ENCODE measurements at places on chromosomes 3 and 15.

DNA sequence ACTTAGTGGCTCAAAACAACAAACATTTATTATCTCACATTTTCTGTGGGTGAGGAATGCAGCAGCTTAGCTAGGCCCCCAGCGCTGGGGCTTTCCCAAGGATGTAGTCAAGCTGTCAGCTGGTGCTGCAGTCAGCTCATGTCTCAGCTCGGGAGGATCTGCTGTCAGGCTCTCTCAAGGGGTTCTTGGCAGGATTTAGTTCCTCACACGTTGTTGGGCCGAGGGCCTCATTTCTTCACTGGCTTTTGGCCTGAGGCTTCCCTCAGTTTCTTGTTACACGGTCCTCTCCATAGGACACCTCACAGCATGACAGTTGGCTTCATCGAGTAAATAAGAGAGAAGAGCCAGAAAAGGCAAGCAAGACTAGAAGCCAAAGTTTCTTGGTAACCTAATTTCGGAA, 13.7 kb upstream of the U2SURP start:
- DNase-seq = no peak

DNA sequence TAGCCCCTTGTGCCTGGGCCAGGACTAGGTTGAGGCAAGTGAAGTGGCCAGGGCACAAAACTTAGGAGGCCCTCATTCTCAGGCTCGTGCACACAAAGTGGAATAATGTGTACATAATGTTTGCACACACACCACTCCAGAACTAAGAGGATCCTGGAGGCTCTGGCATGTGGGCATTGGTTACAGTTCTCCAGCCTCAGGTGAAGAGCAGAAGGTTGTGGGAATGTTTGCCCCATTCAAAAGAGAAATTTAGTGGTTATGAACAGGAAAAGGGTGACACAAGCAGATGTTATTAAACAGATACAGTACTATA, 31.3 kb downstream of the ASB7 start:
- no peak for DNase-seq

DNA sequence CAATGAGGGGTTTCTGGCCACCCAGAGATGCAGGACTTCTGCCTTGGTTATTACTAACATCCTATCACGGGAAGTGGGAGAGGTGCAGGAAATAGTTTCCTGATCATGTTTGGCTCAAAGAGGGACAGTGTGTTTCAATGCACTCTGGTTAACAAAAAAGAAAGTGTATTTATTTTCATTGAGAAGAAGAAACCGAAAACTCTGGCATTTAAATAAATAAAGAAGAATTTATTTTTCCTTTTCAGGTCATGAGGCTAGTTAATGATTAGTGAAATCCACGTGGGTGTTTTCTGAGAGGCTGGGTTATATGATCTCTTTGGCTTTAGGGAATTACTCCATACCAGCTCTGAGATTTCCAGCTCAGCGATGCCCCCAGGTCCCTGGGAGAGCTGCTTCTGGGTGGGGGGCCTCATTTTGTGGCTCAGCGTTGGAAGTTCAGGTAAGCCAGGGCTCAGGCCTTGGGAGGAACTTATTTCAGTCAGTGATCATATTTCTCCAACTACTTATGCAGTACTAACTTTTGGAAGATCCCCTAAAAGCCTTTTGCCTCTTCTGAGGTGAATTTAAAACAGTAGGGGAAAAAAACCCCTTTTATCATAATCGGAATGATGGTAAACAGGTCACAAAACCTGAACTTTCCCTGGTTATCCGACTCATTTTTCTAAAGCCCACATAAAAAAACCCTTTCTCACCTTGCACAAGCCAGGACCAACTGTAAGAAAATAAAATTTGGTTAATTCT, at the start of gene PLA1A:
PLA1A (plus strand) TSS at position 338 of the 741 bp plus-strand sequence; CDS start at position 367, 29 bp downstream.
- DNase-seq = no peak

DNA sequence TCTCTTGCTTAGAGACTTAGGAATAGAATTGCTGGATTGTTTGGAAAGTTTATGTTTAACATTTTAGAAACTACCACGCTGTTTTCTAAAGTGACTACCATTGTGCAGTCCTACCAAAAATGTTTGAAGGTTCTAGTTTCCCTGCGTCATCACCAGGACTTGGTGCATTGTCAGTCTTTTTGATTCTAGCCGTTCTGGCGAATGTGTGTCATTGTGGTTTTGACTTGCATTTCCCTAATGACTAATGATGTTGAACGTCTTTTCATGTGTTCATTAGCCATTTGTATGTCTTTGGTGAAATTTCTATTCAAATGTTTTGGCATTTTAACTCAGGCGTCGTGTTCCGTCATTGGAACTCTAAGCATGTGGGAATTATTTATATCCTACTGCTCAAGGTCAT, 58.0 kb downstream of the CHD2 start:
- no peak for DNase-seq

GRCh38 chr3:128278130-128278529, 124.8 kb downstream of the EEFSEC start:
- no peak for DNase-seq

DNA sequence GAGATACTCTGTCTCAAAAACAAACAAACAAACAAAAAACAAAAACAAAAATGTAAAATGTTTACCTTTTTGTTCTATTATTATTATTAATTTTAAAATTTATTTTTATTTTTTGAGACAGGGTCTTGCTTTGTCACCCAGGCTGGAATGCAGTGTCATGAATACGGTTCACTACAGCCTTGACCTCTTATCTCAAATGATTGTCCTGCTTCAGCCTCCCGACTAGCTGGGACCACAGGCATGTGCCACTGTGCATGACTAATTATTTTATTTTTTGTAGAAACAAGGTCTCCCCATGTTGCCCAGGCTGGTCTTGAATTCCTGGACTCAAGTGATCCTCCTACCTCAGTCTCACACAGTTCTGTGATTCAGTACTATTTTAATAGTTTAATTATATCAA, 5.7 kb upstream of the SLC25A26 start:
- DNase-seq = no peak

DNA sequence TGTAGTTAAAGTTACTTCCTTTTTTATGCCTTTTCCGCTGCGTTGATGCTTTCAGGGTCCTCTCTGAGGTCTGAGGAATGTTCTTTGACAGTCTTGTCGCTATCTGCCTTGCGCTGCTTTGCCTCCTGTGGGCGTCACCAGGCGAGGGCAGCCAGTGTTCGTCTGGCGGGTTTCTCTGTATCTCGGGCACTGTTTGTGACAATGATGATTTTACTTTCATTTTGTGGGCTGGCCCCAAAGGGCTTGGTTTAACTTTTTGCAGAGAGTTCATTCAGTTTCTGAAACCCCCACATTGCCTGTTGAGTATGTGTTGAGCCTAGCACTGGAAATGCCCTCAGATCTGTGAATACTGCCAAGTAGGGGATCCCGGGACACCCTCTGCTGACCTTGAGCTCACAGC, 24.6 kb upstream of the SACM1L start:
- DNase-seq = no peak

- DNase-seq = peak; percentile 83
Observed at GRCh38 chr3:184241447-184242296, 7.1 kb downstream of the ALG3 start.

GRCh38 chr3:196423044-196423781, 9.0 kb downstream of the UBXN7 start:
- DNase-seq = peak; percentile 93

DNA sequence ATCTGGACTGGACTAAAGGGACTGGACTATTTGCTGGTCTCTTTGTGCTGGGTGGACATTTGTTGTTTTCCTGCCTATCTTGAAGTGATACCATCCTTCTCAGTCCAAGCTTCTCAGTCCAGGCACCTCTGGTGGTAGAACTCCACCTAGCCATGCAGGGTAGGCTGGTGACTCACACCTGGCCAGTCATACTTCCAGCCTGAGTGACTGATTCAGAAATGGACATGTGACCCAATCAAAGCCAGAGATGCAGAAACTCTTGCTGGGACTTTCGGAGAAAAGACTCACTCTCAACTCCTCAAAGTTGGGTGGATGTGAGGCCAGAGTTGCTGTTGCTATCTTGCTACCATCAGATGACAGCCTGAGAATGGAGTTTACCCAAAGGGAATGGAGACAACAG, 5.6 kb upstream of the ASB14 start:
- DNase-seq = no peak

DNA sequence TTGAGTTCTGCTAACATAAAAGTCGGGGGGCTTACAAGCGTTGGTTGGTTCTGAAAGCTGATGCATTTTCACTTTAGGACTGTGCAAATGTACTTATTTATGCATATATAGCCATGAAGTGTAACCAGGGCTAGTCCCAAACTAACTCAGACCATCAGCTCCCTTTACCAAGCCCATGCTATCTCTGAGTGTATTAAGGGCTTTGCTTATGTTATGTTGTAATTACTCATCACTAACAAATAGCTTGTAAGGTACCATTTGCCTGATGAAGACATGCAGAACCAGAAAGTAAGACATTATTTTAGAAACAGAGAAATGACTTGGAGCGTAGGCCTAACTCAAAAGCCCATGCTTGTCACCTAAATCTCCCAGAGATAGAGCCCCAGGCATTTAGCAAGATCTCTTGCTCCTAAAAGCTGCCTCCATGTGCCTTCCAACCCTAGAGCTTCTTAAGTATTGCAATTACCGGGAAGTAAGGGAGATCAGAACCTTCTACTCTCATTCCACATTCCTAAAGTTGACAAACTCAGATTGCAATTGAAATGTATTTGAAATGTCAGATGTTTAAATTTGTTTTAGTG, 362.9 kb upstream of the RBMS3 start:
- no peak for DNase-seq

GRCh38 chr3:23481616-23482278, 278.6 kb downstream of the UBE2E2 start:
- no peak for DNase-seq

DNA sequence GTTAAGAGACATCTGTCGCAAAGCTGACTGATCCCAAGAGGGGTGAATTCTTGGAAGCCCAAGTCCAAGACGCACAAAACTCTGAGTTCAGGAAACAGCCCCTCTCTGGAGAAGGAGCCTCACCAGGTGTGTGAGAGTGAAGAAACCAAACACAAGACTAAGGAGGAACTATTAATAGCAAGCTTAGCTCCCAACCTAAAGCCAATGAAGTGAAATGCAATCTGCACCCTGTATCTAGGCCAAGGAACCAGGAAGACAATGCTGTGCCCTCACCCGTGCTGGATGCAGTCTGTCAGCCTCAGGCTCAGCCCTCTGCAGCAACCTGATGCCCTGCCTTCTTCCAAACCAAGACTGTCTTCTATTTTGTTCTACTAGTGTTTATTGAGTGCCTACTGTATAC, 22.5 kb upstream of the THBS1 start:
- DNase-seq = no peak

DNA sequence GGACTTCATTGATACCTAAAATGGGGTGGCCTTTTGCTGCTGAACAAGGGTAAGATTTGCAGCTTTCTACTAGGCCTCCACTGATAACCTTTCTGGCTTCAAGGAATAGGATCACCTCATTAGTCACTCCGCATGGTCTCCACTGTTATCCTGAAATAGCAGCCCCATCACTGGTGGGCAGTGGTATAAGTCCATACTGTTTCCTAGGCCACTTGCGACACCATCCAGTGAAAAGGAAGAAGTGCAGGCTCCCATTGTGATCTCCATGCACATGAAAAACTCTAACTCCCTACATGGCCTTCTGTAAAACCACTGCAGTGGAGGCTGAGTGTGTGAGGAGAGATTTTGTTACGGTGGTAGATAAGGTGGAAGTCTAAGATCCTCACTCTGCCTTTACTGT, 1455.9 kb downstream of the SI start:
- DNase-seq = peak; percentile 60

DNA sequence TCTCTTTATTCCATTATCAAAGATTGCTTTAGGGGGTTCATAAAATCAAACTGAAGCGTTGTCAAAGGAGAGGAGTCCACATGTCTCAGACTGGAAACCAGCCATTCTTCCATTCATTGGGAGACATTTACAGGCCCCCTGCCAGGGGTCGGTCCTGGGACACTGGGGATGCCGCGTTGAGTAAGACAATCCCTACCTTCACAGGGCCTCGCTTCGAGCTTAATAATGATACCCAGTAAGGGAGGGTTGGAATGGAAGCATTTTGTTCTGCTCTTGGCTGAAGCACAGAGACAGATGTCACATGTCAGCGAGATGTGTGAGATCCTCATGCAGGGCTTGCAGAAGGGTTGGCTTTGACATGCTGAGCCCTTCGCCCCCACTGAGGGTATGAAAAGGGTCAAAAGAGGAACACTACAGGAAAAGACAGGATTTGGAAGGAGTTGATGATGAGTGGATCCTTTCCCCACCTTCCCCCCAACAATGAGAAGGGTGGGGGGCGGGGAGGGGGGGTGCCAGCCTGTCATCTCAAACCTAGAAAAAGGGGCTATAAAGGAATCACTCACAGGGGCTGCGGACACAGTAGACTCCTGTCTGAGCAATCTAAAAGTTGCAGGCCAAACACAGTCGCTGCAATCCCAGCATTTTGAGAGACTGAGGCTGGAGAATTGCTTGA, 25.6 kb upstream of the ARL8B start:
- no peak for DNase-seq

GRCh38 chr3:56260262-56260661, 208.0 kb downstream of the ERC2 start:
- DNase-seq = no peak

DNA sequence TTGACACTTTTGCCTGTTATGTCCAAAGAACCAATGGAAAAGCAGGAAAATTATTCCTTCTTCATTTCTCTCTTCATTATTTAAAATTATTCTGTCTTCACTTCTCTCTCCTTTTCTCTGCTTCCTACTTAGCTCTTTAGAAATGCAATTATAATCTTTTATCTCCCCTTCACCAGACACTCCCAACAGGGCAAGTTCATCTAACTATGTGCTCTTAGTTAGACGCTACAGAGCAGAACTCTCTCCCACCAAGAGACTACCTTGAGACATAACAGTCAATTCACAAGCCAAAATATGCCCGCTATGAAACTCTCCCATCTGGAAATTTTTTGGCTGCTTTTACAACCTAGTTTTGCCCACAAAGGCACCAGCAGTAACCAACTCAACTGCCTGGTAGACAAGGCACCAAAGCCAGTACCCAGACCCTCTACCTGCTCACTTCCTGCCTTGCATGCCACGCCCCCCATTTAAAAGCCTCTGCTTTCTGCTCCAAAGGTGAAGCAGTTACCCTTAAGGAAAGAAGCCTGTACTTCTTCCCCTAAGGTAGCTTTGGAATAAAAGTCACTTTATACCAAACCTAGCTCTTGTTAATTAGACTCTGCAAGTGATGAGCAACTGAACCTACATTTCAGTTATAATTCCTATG, 28.1 kb downstream of the CCRL2 start:
- DNase-seq = no peak

- no peak for DNase-seq
Observed at GRCh38 chr3:124777762-124778470, 47.7 kb downstream of the UMPS start.

DNA sequence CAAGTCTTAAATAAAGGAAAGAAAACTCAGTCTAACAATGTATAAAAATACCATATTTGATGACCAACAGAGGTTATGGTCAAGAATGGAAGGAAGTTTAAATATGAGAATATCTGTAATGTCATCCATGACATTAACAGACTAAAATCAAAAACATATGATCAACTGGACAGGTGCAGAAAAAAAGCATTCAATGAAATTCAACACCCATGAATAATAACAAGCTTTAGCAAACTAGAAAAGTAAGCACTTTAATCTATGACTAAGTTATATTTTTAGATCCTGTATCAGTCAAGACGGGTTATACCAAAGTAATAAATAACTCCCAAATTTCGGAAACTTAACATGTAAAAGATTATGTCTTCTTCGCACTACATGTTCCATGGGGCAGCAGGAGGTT, 61.8 kb downstream of the CFAP20DC start:
- DNase-seq = no peak

All from BE2C (cell line).